Smooth muscle cell of the brain vasculature (primary cell): ENCODE measurements at places on chromosomes 2 and 18.
A peak's percentile ranks its signal among the peaks of the same experiment; 100 is the strongest.

- DNase-seq: no peak
Measured at GRCh38 chr2:20985062-20985461, 58.8 kb downstream of the APOB start.

DNA sequence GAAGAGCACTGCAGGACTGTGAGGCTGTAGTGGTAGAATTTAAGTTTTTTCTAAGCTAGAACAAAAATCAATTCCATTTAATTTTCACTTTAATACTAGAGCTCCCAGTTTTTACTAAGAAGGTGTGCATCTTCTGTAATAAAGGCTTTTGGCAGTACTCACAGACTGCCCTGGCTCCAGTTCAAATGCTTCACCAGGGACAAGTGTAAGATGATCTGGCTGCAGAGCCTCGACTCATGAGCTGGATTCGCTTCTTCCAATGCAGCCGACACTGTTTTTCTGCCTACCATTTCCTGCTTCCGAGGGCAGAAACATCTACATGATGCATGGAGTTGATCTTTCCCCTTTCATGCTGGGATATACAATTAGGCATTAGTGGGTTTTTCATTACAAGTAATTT, 87.0 kb downstream of the FARSB start:
- peak; percentile 39 for DNase-seq

DNA sequence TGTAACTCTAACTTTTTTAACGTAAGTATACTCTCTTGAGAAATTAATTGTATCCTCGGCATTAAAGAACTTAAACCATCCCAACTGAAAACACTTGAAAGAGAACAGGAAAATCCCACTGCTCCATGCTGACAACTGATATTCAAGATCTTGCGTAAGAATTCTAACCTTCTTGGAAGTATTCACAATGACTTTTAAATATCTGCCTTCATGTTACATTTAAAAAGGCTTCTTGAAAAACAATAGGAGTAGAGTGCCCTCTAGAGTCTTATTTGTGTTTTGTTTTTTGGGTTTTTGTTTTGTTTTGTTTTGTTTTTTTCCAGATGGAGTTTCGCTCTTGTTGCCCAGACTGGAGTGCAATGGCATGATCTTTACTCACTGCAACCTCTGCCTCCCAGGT, 65.4 kb upstream of the DNAJC10 start:
- no peak for DNase-seq

GRCh38 chr2:24512404-24512803, 21.4 kb downstream of the NCOA1 start:
- DNase-seq: no peak

DNA sequence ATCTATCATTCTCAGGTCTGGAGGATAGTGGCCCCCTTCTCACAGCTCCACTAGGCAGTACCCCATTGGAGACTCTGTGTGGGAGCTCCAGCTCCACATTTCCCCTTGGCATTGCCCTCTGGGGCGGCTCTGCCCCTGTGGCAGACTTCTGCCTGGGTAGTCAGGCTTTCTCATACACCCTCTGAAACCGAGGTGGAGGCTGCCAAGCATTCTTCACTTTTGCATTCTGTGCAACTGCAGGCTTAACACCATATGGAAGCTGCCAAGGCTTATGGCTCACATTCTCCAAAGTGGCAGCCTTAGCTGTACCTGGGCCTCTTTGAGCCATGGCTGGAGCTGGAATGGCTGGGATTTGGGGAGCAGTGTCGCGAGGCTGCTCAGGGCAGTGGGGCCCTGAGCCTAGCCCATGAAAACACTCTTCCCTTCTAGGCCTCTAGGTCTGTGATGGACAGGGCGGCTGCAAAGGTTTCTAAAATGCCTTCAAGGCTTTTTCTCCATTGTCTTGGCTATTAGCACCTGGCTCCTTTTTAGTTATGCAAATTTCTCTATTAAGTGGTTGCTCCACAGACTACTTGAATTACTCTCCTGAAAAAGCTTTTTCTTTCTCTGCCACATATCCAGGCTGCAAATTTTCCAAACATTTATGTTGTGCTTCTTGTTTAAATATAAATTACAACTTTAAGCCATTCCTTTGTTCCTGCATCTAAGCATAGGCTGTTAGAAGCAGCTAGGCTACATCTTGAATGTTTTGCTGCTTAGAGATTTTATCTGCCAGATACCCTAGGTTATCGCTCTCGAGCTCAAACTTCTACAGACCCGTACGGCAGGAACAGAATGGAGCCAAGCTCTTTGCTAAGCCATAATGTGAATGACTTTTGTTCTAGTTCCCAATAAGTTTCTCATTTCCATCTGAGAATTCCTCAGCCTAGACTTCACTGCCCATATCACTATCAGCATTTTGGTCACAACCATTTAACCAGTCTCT, 206.5 kb downstream of the CPS1 start:
- no peak for DNase-seq

DNA sequence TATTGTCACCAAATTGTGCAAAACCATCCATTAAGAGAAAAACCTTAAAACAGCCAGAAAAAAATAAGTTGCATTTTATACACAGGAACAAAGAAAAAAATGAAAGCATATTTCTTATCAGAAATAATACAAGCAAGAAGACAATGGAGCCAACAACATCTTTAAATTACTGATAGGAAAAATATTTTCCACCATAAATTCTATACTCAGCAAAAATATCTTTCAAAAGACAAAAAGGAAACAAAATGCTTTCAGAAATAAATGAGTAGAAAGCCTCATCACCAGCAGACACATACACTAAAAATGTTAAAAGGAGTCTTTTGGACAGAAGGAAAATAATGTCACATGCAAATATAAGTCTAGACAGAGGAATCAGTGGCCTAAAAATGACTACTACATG, 106.4 kb upstream of the TRIB2 start:
- DNase-seq: no peak

GRCh38 chr2:64605026-64605471, 48.7 kb downstream of the SERTAD2 start:
- DNase-seq: no peak

GRCh38 chr2:240601061-240601830, 14.7 kb downstream of the CAPN10 start:
- no peak for DNase-seq

DNA sequence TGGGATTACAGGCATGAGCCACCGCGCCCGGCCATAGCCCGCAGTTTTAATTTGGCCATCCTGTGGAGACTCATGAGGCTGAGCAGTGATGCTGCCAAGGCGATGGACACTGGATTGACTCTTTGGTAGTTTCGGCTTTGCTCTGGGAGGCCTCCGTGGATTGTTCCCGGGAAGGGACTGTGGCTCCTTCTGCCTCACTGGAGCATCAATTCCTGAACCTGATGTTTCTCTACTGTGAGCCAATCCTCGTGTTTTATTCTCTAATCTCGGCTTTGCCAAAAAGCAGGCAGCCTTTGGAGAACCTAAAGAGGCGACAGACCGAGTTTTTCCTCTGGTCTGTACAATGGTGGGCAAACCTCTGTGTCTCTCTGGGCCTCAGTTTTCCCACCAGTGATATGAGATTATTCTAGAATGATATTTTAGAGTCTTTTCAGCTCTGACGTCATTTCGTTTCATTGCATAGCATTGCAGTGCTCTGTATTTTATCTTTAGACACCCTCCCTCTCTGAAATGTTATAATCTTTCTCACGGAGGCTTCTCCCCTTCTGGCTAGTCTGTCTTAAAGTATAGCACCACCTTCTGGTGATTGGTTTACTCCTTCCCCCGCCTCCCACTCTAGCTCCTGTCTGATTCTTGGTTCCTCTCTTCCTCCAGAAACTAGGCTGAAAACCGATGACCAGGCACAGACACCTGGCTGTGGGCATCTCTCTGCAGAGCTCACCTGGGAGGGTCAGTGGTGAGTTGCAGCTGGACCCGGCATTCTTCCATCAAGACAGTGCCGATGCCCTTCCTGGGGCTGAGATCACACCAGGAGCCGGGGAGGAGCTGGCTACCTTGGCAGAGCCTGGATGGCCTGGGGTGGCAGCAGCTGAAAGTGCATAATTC, 341.3 kb downstream of the MYCN start:
- DNase-seq: no peak

DNA sequence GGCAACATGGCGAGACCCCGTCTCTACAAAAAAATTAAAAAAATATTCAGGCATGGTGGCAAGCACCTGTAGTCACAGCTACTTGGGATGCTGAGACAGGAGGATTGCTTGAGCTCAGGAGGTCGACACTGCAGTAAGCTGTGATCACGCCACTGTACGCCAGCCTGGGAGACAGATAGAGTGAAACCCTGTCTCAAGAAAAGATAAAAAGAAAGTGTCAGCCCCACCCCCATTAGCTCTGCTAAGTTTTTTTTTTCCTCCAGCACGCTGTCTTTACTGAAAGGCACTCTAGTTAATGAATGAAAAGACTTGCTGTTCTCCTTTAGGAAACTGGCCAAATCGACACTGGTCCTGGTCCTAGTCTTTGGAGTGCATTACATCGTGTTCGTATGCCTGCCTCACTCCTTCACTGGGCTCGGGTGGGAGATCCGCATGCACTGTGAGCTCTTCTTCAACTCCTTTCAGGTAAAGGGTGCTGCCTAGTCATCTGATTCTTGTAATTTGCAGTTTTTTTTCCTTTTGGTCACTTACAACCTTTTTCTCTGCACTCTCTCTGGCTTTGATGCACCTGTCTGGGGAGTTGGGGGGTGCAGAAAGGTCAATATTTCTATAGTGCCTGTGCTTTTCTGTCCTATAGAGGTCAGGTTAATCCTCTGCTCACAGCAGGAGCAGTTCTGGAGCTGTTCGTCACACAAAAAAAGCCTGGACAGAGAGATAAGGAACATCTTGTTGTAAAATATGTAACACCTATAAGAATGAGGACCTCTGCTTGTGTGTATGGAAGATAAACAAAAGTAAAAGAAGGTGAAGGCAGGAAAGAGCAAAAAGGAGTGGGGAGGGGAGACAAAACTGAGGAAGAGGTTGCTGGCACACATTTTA, 82.3 kb downstream of the PTH2R start:
- no peak for DNase-seq

GRCh38 chr2:96241900-96242611, 23.7 kb downstream of the TMEM127 start:
- DNase-seq: no peak

GRCh38 chr2:98381494-98381893, 35.2 kb downstream of the CNGA3 start:
- DNase-seq: no peak

DNA sequence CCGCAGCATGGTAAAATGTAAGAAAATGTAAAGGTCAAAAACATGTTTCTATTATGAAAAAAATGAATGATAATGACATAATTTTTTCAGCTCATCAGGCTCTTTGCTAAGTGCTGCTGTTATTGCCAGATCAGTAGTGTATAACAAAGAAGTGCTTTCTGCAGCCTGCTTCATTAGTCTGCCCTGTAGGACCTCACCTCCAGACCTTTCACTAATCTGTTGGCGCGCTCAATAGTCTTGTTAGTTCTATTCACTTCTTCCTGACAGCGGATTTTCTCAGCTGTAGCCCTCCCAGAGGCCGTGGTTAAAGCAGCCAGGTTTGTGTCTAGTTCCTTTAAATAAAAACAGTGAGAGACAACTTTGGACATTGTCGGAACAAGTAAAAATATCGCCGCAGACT, 97.7 kb downstream of the CDCA7 start:
- no peak for DNase-seq

- no peak for DNase-seq
Measured at GRCh38 chr2:138707392-138708074, 72.7 kb downstream of the NXPH2 start.

GRCh38 chr2:59236723-59237122, 995.6 kb upstream of the FANCL start:
- no peak for DNase-seq

DNA sequence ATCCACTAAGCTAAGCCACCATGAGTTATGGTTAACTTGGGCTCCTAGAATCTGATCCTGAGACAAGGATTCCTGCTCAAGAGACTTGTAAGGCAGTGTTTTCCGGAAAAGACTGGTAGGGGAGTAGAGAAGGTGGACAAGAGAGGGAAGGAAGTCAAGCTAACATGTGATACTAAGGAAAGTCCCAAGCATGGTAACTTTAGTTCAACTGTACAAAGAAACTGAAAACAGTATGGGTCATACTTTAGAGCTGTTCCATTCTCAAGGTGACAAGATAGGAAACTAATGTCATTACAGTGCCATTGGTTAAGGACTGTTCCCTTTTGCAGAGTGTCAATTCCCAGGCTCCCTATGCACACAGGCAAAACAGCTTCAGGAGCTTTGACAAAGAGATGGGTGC, 5.8 kb downstream of the MYO5B start:
- DNase-seq: no peak
